Regular cardiac myocyte (primary cell): ENCODE measurements at places on chromosomes 1 and 21. TPM values are rescaled to one million over a fixed set of nuclear protein-coding genes. Genes with fewer than 3 reads are reported as not detected.

AHDC1 gene
- total RNA-seq = 4.4 and 5.6 TPM in 2 replicates

ELOVL1 gene
- 30.2 and 69.6 TPM in 2 replicates for total RNA-seq

XCL2 gene
- not detected in 2 replicates for total RNA-seq

C1QC gene
- not detected in 2 replicates for total RNA-seq

KIAA1614 gene
- total RNA-seq = 2.9 and 4.5 TPM in 2 replicates

KIRREL1 gene
- total RNA-seq = 92.4 and 146 TPM in 2 replicates

CELA2B gene
- not detected in 2 replicates for total RNA-seq

CSMD2 gene
- 0.38 and 0.56 TPM in 2 replicates for total RNA-seq

PLA2G2C gene
- not detected in 2 replicates for total RNA-seq

DNAJC6 gene
- total RNA-seq = 4.8 and 8.7 TPM in 2 replicates

CSF3R gene
- under 0.01 TPM in 1 of 2 replicates, not detected in the other for total RNA-seq

CYP4Z1 gene
- not detected in 2 replicates for total RNA-seq

NPPB gene
- total RNA-seq = 11.5 and 45.9 TPM in 2 replicates

ALDH9A1 gene
- 116 and 154 TPM in 2 replicates for total RNA-seq

NEGR1 gene
- total RNA-seq = 11.8 and 13.8 TPM in 2 replicates
